ENCODE measurements at places on chromosomes 1 and 21. TPM values are rescaled to one million over a fixed set of nuclear protein-coding genes. Genes with fewer than 3 reads are reported as not detected.

DNA sequence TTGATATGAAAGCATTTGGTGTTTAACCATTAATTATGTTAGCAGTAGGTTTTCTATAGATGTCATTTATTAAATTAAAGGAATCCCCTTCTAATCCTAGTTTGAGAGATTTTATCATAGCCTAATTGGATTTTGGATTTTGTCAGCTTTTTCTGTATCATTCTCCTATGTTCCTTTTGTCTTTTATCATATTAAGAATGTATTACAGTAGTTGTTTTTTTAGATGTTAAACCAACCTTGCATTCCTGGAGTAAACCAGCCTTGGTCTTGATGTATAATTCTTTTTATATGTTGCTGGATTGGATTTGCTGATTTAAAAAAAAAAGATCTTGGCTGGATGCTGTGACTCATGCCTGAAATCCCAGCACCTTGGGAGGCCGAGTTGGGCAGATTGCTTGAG lies 5.6 kb downstream of the SETDB1 start:
- DNase-seq = peak; percentile 36

GRCh38 chr1:89068291-89068690 lies 3.3 kb upstream of the GBP1 start:
- peak; percentile 38 for DNase-seq

DNA sequence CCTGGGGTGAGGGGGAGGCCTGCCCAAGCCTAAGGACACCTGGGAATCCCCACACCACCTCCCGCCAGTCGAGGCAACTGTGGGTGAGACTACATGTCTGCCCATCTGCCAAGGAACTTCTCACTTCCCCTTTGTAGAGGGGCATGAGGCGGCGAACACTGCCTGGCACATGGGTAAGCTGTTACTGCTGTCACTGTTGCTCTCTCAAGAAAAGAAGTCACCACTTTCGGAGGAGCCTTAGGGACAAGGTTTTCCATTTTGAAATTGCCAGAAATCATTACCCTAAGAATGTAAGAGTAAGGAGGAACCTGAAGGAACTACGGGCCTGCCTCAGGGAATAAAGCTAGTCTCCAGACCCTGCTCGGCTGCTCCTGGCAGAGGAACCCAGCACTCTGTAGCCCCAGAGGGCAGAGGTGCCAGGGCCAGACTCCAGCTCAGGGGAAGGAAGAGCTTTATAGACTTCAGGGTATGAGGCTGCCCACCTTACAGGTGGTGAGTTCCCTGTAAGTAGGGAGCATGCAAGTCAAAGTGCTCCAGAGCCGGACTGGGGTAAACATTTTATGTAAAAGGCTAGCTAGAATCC lies 23.3 kb downstream of the SLC2A1 start:
- DNase-seq = no peak

- peak; percentile 48 for DNase-seq
These were observed 8.4 kb upstream of the VCAM1 start for GRCh38 chr1:100710906-100711682.

DNA sequence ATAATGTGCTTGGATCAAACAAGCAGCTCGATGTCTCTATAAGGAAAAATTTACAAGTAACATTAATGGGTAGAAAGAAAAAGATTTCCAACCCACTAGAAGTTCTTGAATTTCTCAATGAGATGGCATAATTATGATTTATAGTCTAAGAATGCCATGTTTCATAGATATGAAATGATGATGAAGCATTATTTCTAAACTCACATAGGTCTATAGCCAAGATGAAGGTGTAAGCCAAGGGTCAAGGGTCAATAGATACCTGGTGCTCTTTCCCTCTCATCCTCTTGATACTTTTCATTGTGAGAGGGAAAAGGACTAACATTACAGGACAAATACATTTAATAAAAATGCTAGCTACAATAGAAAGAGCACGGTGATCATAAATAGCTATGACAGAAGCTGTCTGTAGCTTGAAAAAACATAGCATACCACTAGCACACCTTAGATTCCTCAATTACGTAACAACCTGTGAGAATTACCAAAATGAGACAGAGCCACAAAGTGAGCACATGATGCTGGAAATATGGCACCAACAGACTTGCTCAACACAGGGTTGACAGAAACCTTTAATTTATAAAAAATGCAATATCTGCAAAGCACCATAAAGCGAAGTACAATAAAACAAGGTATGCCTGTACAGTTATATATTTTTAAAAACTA lies 26.3 kb upstream of the F13B start:
- no peak for DNase-seq

- DNase-seq = no peak
These were observed 168.8 kb upstream of the PDE4B start for GRCh38 chr1:65623895-65624294.

- no peak for DNase-seq
These were observed 67.1 kb downstream of the CD58 start for GRCh38 chr1:116503546-116504307.

- no peak for DNase-seq
These were observed 6.3 kb upstream of the TDRD10 start for GRCh38 chr1:154495496-154496273.

GRCh38 chr1:211920602-211921226 lies 90.2 kb upstream of the LPGAT1 start:
- peak; percentile 72 for DNase-seq

DNA sequence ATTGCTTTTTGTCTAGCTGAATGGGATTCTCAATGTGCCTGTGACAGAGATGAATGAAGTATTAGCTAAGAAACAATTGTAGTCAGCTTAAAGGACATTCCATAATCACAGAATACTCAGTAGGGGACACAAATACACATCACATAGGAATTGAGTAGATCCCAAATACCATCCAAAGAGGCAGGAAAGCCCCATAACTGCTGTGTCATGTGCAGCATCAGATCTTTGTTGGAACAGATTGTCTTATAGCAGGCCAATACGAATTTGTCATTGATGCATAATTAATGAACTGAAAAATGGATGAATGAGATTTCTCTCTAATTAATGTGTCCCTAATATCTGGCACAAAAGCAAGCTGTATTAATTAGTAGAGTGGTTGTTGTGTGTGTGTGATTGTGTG lies 82.3 kb upstream of the S1PR1 start:
- no peak for DNase-seq

DNA sequence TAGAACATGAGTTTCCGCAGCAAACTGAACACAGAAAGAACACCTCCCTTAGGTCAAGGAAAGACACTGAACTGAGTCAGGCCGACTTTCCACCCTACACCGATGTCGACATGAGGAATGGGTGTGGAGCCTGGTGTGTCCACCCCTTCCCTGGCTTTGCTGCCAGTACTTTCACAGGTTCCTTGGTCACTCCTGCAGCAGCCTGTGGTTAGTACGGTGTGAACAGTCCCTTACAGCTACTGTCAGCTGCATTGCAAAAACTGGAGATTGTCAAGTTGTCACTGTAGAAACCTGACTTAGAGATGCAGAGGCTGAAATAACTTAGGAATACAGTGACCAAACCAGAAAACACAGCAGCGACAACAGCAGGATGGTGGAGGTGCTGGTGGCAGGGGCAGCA lies 7.1 kb downstream of the PGLYRP3 start:
- DNase-seq = no peak

GRCh38 chr1:205351984-205352713 lies 4.6 kb downstream of the KLHDC8A start:
- DNase-seq = peak; percentile 41

- DNase-seq = no peak
These were observed 9.4 kb downstream of the CYP2J2 start for GRCh38 chr1:59917026-59917784.

- DNase-seq = no peak
These were observed 29.3 kb upstream of the DNAH14 start for GRCh38 chr1:224900062-224900630.

GRCh38 chr1:240254006-240254405 lies 162.3 kb downstream of the FMN2 start:
- no peak for DNase-seq

GRCh38 chr1:212229654-212230053 lies 55.6 kb upstream of the PPP2R5A start:
- DNase-seq = peak; percentile 75

GRCh38 chr1:232626452-232626851 lies 3.5 kb downstream of the SIPA1L2 start:
- peak; percentile 35 for DNase-seq

GRCh38 chr1:35115459-35116383 lies 36.5 kb downstream of the ZMYM1 start:
- DNase-seq = peak; percentile 16

DNA sequence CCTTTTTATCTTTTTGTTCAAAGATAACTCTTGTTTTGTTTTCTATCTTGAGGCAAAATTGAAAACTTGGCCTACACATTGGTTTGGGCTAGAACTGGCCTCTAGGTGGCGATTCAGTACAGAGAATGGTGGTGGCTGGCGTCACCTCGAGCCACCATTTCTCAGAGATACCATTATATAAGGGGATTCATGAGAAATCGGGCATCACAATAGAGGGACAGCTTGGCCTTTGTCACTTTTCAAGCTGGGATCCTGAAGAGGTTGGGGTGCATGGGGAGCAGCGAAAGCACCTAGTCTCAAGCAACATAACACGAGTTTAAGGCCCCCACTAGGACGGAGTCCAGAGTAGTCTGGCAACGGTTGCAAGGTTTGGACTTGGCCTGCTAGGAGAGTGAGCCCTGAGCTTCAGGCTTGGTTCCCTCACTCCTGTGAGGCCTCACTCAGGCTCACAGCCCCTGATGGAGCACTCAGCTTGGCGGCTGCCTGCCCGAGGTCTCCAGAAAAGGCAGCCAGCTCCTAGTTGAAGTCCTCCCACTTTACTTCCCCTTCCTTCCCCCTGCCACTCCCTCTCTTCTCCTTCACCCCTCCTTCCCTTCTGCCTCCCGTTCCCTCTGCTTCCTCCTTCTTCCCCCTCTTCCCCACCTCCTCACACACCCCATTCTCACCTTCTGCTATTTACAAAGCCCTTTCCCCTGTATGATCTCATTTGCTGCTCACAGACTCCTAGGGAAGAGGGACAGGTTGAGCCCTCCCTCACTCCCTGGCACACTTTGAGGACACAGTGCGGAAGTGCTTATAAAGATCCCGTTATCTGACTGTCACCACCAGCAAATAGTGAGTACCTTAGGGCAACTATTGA lies 67.8 kb downstream of the LRIG2 start:
- peak; percentile 85 for DNase-seq

DNA sequence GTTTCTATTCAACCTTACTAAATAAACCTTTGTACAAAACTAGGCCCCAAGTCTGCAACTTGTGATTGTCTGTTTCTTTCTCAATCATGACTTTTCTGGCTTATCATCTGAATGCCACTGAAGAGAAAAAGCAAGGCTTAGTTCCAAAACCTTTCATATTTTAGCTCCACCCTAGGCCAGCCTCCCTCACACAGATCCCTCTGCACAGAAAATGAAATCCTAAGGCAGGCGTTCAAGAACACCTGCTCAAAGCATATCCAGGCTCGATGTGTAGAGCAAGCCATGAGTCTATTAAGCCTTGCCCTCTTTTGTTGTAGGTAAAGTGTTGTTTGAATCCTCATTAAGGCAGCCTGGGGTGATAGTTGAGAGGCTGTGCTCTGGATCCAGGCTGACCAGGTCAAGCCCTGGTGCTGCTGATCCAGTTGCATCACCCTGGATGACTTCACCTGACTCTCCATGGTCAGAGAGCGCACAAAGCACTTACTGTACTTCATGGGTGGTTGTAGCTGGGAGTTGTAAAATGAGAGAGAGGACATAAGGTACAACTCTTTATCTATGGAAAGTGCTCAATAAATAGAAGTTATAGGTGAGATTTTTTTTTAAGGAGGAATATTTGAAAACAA lies 39.0 kb downstream of the FYB2 start:
- no peak for DNase-seq

DNA sequence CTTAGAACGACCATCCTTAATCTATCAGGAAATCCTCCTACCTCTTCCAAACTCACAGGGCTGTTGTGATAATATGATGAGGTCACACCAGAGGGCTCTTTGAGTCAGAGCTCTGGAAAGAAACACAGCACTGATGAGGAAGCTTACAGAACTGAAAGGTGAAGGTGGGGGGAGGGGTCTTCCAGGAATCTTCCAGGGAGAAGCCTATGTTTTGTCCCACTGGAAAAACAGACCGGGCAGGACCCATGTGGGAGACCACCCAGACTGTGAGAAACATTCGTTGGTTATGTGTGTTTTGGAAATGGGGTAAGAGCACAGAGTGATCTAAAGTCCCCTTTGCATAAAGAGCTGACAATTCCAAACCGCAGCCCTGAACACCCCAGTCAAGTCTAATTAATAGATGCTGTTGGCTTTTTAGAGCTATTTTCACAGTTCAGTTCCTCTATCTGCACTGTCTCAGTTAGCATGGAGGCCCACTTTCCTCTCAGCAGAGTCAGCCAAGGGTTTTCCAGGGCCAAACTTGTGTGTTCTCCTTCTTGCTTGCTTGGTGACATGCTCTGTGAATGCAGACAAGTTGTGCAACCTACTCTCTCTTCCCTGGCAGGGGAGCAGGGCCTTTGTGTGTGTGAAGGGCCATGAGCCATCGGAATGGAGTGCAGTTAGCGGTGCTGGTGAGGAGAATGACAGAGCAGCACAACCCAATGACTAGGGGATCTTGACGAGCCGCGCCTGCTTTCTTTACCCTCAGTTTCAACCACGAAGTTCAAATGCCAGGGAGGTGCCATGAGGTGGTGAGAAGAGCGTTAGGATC lies 12.3 kb downstream of the PHLDA3 start:
- DNase-seq = peak; percentile 98

DNA sequence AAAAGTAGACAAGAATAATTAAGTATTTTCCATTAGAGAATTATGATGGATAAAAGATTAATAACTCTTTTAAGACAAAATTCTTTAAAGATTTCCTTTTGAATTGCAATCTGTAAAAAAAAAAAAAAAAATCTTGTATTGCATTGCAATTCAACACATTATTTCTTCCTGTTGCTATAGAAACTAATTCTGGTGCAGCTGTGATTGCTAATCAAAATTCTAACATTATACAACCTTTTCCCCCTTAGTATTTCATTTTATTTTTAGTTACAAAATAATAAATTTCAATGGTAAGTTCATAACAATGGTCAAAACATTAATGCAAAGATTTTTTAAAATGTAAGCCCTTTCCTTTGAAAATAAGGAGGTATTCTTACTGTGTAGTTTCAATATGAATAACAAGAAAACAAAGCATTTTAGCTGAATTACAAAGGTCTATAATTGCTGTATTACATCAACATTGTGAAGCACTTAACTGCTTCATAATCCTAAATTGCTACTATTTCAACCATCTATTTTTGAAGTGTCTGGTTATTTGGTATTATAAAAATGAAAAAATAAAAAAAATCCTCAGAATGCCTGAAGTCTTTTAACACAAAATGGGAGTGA lies 135.0 kb downstream of the SYT14 start:
- DNase-seq = no peak

GRCh38 chr1:245742896-245743295 lies 588.1 kb downstream of the KIF26B start:
- DNase-seq = peak; percentile 15

GRCh38 chr1:152999818-153000217 lies 1.7 kb upstream of the SPRR3 start:
- no peak for DNase-seq

- DNase-seq = no peak
These were observed 113.7 kb downstream of the CRYAA start for GRCh38 chr21:43282358-43283120.

GRCh38 chr1:105337420-105337819 lies 1587.7 kb downstream of the AMY1C start:
- no peak for DNase-seq

- DNase-seq = no peak
These were observed 75.7 kb upstream of the F3 start for GRCh38 chr1:94617134-94617805.

OSCP1 gene
- total RNA-seq = 8.7 TPM

TRABD2B gene
- 0.16 TPM for total RNA-seq

C1orf226 gene
- not detected for total RNA-seq

C8B gene
- not detected for total RNA-seq

HAX1 gene
- 141 TPM for total RNA-seq

FALEC gene
- not detected for total RNA-seq

All from fibroblast of the aortic adventitia (primary cell).